ENCODE measurements at places on chromosomes 11 and 22. TPM values are rescaled to one million over a fixed set of nuclear protein-coding genes. Genes with fewer than 3 reads are reported as not detected.

Gene MUC5AC
- total RNA-seq, result 0.03 TPM

Gene GLB1L3
- total RNA-seq, result not detected

Gene SLC17A6
- total RNA-seq, result not detected

Gene NLRP6
- 0.59 TPM for total RNA-seq

Gene ENTHD1
- not detected for total RNA-seq

Gene HARBI1
- total RNA-seq, result 6.4 TPM

Gene KRTAP5-9
- not detected for total RNA-seq
